ENCODE measurements at places on chromosomes 6 and 20.
A peak's percentile ranks its signal among the peaks of the same experiment; 100 is the strongest.

DNA sequence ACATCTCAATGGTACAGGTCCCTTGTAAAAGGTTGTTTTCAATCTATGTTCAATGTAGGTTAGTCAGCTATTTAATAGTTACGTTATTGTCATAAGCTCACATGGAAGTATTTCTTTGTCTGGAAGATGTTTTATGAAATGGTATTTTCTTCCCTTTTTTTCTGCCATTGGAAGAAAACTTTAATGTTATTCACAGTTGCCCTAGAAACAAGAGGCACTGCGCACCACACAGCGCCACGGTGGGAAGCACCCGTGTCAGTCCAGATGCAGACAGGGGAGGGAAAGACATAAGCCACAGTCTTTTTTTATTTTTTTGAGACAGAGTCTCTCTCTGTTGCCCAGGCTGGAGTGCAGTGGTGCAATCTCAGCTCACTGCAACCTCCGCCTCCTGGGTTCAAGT is 82.1 kb downstream of the GCNT2 start:
- H3K27me3 ChIP-seq: no peaks in the 10 kb centered on the region
- H3K4me1 ChIP-seq: no peaks in the 10 kb centered on the region
- no peaks in the 10 kb centered on the region for H3K36me3 ChIP-seq
- no peak overlapping the region for H3K27ac ChIP-seq

DNA sequence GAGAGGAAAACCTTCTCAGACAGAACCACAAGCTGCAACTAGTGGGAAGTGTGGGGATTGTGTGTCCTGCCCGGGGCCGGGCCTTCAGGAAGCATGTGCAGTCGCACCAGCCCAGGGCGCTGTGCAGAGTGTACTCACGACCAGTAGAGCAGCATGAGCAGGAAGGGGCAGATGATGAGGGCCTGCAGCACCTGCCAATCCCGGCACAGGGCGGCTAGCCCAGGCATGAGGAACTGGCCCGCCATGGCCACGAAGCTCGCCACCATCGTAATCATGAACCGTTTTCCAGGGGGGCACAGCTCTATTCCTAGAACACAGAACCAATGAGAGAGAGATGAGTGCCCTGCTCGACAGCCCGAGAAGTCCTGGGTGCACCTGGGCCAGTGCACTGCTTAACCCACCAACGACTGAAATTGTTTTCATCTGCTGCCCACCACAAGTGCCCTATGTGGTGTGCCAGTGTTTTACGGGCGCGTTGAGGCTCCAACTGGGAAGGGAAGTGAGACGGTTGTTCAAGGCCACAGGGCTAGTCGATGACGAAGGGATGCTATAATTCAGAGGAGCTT is 65.0 kb downstream of the PSMG4 start:
- no peak overlapping the region for H3K27ac ChIP-seq
- peaks cover 3% of the 10 kb centered on the region for H3K27me3 ChIP-seq
- H3K4me3 ChIP-seq: no peak overlapping the region
- no peaks in the 10 kb centered on the region for H3K36me3 ChIP-seq

DNA sequence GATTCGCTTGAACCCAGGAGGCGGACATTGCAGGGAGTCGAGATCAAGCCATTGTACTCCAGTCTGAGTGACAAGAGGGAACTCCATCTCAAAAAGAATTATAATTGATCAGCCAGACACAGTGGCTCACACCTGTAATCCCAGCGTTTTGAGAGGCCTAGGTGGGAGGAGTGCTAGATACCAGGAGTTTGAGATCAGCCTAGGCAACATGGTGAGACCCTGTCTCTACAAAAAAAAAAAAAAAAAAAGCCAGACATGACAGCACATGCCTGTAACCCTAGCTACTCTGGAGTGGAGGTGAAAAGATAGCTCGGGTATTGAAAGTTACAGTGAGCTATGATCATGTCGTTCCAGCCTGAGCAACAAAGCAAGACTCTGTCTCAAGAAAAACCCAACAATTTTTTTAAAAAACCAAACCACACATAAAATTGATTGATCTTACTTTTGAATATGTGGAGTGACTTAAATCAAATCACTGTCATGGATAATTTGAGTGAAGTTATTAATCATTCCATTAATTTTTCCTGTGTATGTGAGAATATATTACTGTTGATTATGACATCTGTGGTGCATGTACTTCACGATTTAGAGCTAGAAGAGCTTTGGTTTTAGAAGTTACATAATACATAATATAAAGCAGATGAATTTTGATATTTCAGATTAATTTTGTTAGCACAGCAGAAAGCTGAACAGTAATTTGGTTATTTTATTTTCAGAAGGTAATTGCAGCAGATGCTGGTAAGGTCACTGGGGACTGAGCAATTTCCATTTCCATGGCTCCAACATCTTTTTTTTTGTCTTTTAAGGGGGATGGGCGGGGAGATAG is 34.4 kb downstream of the NCOA7 start:
- no peaks in the 10 kb centered on the region for H3K27me3 ChIP-seq
- DNase-seq: no peak
- H3K4me3 ChIP-seq: no peak overlapping the region
- no peak overlapping the region for H3K27ac ChIP-seq
- H3K36me3 ChIP-seq: peaks cover 38% of the 10 kb centered on the region

DNA sequence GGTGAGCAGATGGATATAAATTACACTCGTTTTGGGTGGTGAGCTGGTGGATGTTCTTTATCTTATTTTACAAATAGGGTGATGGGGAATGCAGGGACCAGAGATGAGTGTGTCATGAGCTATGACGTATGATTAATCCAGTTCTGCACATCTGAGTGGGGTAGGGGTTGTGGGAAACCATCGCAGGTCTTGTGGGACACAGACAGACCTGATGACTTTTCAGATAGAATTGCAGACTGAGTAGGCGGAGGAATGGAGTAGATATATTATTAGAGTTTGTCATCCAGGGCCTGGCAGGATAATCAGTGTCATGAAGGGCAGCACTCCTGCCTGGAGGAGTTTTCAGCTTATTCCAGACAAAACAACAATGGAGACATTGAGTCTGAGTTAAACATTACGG is 12.9 kb upstream of the DSP start:
- no peak overlapping the region for H3K27ac ChIP-seq
- no peak for DNase-seq
- H3K4me1 ChIP-seq: no peaks in the 10 kb centered on the region
- no peak overlapping the region for H3K4me3 ChIP-seq

GRCh38 chr20:8527998-8528723 is 396.1 kb downstream of the PLCB1 start:
- no peaks in the 10 kb centered on the region for H3K36me3 ChIP-seq
- H3K27ac ChIP-seq: no peak overlapping the region
- H3K27me3 ChIP-seq: no peaks in the 10 kb centered on the region
- H3K4me1 ChIP-seq: no peaks in the 10 kb centered on the region

- no peaks in the 10 kb centered on the region for H3K4me1 ChIP-seq
- DNase-seq: no peak
- no peaks in the 10 kb centered on the region for H3K27me3 ChIP-seq
- H3K27ac ChIP-seq: no peak overlapping the region
- H3K36me3 ChIP-seq: no peaks in the 10 kb centered on the region
Observed at GRCh38 chr6:122821095-122821494, 32.0 kb downstream of the SMPDL3A start.

- no peaks in the 10 kb centered on the region for H3K4me1 ChIP-seq
- no peak overlapping the region for H3K27ac ChIP-seq
- H3K36me3 ChIP-seq: no peaks in the 10 kb centered on the region
- H3K4me3 ChIP-seq: no peak overlapping the region
- DNase-seq: no peak
Observed at GRCh38 chr6:92271091-92271490, 1148.3 kb downstream of the EPHA7 start.

DNA sequence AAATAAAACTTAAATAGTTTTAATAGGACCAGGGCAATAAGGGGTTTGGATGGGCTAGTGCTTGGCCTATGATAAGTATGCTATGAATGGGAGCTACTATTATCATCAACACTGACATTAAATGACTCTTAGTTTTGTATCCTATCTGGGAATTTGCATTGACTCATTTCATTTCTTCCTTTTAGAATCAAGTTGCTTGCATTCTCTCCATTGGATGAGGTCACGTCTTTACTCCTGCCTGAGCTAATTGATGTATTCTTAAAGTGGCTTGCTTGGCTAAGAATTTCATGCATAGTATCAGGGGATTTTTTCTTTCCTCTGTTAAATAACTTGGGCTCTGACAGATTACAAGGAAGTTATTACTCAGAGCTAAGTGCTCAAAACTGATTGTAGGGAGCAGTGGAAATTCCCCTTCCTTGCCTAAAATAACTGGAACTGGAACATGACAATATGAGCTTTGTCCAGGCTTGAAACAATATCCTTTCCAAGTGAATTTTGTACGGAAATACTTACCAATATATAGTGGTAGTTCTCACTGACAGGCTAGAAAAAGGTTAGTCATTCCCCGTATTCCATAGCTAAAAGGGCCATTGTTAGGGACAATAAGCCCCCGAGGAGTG is 169.9 kb downstream of the BCAS1 start:
- no peak overlapping the region for H3K27ac ChIP-seq
- H3K36me3 ChIP-seq: no peaks in the 10 kb centered on the region
- DNase-seq: no peak
- no peak overlapping the region for H3K4me3 ChIP-seq
- no peaks in the 10 kb centered on the region for H3K27me3 ChIP-seq

DNA sequence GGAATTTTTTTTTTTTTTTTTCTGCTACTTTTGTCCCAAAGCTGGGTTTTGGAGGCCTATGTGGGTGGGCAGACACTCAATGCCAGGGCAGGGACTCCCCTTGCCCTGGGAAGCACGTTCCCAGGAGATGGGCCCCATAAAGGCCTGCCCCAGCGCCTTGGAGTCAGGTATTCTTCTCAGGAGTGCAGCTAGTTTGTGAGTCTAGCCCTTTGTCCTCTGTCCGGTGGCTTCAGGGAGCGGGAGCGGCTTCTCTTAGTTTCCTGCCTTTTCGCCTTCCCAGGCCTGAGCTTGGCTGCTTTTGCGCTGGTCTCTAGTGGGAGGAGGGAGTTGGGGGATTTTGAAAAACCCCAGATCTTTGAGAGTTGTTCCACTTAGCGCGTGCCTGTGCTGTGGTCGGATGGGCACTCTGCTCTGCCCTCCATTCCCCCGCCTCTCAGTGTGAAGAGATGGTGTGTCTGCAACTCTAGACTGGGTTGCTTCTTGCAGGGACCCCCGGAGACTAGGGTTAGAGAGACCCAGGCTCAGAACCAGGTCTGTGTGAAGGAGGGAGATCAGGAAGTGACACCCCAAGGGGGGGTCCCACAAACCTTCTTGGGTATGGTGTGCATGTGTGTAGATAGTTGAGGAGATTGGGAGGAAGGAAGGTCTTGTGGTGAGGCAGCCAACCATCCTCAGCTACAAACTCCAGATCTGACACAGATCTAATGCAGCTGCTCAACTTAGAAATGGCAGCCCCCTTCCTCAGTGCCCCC is 1.3 kb downstream of the PLCG1 start:
- peak; percentile 64 for DNase-seq
- no peaks in the 10 kb centered on the region for H3K27me3 ChIP-seq
- H3K27ac ChIP-seq: peak overlapping the region; percentile 90
- peaks cover 69% of the 10 kb centered on the region for H3K4me1 ChIP-seq

DNA sequence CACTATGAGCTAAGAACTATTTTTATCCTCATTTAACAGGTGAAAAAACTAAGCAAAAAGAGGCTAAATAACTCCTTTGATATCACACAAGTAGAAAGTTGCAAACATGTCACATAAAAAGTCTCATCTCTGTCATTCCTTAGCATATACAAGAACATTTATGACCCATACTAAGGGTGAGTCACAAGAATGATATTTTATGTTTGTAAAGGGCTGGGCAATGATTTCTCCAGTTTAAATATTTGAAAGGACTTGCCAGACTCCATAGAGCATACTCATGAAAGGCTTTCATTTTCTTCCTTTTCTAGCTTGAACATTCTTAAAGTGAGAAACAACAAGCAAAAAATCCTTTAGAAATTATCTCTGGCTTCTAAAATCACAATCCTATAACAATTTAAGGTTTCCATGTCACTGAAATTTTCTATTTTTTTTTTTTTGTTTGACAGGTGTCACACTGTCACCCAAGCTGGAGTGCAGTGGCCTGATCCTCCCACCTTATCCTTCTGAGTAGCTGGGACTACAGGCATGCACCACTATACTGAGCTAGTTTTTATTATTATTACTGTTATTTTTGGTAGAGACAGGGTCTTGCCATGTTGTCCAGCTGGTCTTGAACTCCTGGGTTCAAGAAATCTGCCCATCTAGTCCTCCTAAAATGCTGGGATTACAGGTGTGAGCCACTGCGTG is 338.0 kb upstream of the KHDRBS2 start:
- no peak overlapping the region for H3K4me3 ChIP-seq
- no peaks in the 10 kb centered on the region for H3K36me3 ChIP-seq
- no peaks in the 10 kb centered on the region for H3K27me3 ChIP-seq
- H3K27ac ChIP-seq: no peak overlapping the region

GRCh38 chr6:97275804-97276203 is 7.2 kb downstream of the MMS22L start:
- H3K36me3 ChIP-seq: peaks cover 58% of the 10 kb centered on the region
- no peak overlapping the region for H3K4me3 ChIP-seq
- peaks cover 31% of the 10 kb centered on the region for H3K4me1 ChIP-seq
- no peaks in the 10 kb centered on the region for H3K27me3 ChIP-seq
- H3K27ac ChIP-seq: no peak overlapping the region
- DNase-seq: no peak

DNA sequence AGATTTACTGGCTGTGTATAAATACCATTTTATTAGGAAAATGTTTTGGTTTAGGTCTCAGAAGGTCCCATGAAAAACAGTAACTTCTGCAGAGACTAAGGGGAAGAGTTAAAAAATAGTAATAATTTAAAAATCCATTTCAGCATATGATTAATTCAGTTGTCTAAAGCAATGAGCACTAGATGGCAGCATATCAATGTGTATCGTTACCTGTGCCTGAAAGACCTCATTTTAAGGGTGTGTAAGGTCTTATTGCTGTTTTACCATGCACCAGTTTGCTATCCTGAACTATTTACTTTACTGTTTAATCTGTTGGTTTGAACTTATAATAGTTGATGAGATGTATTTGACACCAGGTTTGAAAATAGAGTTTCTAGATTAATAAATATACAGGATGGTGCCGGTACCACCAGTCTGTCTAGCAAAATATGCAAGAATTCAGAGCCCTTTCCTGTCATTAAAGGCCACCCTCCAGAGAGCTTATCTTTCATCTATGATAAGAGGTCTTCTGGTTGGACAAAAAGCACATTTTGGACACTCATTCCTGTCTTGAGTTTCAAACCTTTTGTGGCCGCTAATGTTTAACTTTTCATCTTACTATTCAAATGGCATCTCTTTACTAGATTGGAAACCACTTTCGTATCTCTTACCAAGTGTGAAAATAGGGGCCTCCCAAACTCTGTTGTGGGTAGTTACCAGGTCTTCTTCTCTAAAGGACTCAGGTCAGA is 8.9 kb upstream of the AHI1 start:
- H3K27me3 ChIP-seq: peaks cover 1% of the 10 kb centered on the region
- peaks cover 7% of the 10 kb centered on the region for H3K4me1 ChIP-seq
- H3K27ac ChIP-seq: peak overlapping the region; percentile 12
- no peaks in the 10 kb centered on the region for H3K36me3 ChIP-seq
- H3K4me3 ChIP-seq: no peak overlapping the region

GRCh38 chr6:110529355-110529754 is 52.9 kb upstream of the SLC22A16 start:
- no peak overlapping the region for H3K27ac ChIP-seq
- no peaks in the 10 kb centered on the region for H3K27me3 ChIP-seq
- no peak for DNase-seq
- H3K36me3 ChIP-seq: no peaks in the 10 kb centered on the region

- H3K4me1 ChIP-seq: peaks cover 27% of the 10 kb centered on the region
- DNase-seq: no peak
- peaks cover 90% of the 10 kb centered on the region for H3K36me3 ChIP-seq
- no peak overlapping the region for H3K27ac ChIP-seq
- H3K4me3 ChIP-seq: no peak overlapping the region
- no peaks in the 10 kb centered on the region for H3K27me3 ChIP-seq
Observed at GRCh38 chr20:62906209-62906608, 20.1 kb downstream of the DIDO1 start.

GRCh38 chr6:114430534-114431124 is 87.8 kb upstream of the HS3ST5 start:
- H3K4me1 ChIP-seq: no peaks in the 10 kb centered on the region
- H3K4me3 ChIP-seq: no peak overlapping the region
- H3K27ac ChIP-seq: no peak overlapping the region
- no peaks in the 10 kb centered on the region for H3K36me3 ChIP-seq

Measured in activated CD4-positive, alpha-beta memory T cell treated with anti-CD3 and anti-CD28 coated beads, Interleukin-2, amount 10 ng/mL, durations not matched to agents 7 days and 5 days (primary cell).